ENCODE measurements at places on chromosomes 11 and 22.

- no peak for DNase-seq
Observed at GRCh38 chr11:134512571-134513538, 100.8 kb upstream of the B3GAT1 start.

DNA sequence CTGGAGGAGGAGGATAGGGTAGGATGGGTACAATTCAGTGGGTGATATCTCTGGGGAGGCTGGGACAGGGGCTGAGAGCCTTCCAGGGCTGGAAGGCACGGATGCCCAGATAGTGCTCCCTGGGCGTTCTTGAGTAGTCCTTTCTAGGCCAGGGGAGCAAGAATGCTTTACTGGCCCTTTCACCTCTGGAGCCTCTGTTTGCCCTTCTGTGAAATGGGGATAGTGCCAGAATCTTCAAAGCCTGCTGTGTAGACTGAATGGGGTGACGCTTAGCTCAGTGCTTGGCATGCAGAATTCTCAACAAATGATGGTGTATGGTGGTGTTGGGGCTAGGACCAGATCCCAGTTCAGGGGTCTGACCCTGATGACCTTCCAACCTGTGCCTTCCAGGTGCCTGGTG is 7.7 kb downstream of the MTFP1 start:
- no peak for DNase-seq

- no peak for DNase-seq
Observed at GRCh38 chr11:70454197-70454767, 56.0 kb downstream of the CTTN start.

- no peak for DNase-seq
Observed at GRCh38 chr11:96424693-96425092, 34.9 kb downstream of the JRKL start.

GRCh38 chr11:119728211-119728626 is 781 bp downstream of the NECTIN1 start:
- DNase-seq, result no peak

GRCh38 chr11:134374171-134374570 is 37.9 kb downstream of the B3GAT1 start:
- no peak for DNase-seq

GRCh38 chr11:86408845-86409244 is 34.2 kb downstream of the CCDC81 start:
- DNase-seq, result no peak

DNA sequence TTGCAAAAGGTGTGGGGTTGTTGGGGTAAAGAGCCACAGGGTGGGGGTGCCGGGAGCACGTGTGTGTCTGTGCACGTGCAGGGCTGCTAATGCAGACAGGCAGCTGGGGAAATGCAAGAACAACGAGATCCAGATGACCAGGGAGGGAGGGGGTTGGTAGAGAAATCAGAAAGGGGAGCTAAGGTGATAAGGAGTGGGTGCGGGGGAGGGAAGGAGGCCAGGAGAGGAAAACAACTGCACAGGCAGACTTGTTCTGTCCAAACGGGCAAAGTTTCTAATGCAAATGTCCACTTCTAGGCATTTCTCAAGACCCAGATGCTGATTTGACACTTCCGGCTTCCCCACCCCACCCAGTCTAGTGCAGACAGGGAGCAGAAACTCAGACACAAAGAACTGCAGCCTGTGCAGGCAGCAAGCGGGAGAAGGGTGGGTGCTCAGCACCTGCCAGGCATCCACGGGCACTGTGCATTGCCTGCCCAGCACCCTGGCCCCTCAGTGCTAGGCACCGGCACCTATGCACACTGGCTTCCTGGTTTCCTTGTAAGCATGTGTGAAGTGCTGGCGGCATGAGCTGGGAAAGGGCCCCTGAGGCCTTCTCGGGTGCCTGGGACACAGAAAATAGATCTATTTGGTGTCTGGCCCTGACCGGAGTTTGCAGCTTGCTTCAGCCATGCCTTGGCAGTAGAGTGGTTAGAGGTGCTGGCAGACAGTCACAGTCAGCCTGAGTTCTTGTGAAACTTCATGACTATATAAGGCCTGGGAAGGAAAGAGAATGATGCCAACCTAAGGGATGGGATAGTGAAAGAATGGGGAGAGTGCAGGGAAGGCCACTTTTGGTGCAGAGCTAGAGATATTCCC is 220.1 kb upstream of the SORL1-AS1 start:
- DNase-seq, result no peak

- DNase-seq, result no peak
Observed at GRCh38 chr11:120632579-120632978, 121.0 kb downstream of the GRIK4 start.

DNA sequence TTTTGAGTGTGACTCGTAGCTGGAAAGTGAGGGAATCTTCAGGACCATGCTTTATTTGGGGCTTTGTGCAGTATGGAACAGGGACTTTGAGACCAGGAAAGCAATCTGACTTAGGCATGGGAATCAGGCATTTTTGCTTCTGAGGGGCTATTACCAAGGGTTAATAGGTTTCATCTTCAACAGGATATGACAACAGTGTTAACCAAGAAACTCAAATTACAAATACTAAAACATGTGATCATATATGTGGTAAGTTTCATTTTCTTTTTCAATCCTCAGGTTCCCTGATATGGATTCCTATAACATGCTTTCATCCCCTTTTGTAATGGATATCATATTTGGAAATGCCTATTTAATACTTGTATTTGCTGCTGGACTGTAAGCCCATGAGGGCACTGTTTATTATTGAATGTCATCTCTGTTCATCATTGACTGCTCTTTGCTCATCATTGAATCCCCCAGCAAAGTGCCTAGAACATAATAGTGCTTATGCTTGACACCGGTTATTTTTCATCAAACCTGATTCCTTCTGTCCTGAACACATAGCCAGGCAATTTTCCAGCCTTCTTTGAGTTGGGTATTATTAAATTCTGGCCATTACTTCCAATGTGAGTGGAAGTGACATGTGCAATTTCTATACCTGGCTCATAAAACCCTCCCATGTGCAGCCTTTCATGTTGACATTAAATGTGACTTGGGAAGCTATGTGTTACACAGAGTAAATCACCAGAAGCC is 11.0 kb downstream of the OR51E1 start:
- DNase-seq, result no peak

DNA sequence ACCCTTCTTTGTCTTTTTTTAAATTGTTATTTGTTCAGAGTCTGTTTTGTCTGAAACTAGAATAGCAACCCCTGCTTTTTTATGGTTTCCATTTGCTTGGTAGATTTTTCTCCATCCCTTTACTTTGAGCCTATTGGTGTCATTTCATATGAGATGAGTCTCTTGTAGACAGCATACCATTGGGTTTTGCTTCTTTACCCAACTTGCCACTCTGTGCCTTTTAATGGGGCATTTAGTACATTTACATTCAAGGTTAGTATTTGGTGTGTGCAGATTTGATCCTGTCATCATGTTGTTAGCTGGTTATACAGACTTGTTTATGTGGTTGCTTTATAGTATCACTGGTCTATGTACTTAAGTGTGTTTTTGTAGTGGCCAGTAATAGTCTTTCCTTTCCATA is 28.0 kb downstream of the CCDC15 start:
- no peak for DNase-seq

DNA sequence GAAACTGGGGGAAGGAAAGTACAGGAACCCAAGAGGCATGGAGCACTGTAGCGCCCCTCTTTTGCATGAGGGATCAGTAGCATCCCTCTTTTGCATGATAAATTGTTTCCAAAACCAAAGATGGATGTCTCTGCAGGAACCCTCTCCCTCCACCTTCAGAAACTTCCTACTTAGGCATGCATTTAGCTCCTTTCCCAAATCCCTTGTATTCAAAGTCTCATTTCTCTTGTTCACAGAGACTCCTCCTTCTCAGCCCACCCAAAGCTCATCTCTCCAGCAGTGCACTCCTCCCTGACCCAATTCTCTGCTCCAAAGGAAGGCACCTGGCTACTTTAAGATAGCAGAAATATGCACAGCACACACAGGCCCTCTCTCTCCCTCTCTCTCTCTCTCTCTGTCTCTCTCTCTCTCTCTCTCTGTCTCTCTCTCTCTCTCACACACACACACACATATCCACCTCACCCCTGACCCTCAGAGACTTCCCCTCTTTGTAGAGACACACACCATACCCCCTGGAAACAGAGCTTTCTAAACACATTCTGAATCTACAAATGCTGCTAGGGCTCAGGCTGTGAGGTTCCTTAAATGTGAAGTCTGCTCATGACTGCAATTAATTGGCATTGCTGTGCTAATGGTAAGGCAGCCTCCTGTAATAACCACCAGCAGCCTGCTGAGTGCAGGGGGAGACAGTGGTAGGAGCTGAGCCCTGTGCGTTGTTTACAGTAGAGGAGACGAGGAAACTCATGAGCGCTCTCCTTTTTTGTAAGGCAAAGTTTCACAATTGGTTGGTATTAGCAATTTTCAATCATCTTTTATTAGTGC is 519.6 kb downstream of the NTM start:
- DNase-seq, result no peak

DNA sequence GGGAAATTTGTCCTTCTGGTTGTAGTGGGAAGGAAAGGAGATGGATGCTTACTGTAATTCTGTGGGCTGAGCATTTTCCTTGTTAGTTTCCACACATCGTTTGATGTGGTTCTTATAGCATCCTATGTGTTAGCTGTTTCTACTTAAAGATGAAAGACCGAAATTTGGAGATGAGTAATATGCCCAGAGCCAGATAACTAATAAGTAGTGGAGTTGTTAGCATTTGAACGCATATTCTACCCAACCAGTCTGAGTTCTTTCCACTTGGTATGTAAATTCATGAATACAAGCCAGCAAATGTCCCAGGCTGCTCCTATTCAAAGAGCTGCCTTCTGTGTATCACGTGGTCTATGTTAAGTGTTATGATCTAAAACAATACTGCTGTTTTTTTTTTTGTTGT is 14.6 kb downstream of the SPECC1L start:
- DNase-seq, result no peak

- DNase-seq, result no peak
Observed at GRCh38 chr11:45278714-45279113, 7.4 kb downstream of the SYT13 start.

DNA sequence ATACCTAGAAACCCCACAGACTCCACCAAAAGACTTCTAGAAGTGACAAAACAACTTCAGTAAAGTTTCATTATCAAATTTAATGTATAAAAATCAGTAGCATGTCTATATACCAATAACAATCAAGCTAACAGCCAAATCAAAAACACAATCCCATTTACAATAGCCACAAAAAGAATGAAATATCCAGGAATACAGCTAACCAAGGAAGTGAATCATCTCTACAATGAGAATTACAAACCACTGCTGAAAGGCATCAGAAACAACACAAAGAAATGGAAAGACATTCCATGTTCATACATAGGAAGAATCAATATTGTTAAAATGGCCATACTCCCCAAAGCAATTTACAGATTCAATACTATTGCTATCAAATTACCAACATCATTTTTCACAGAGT is 46.0 kb downstream of the PRCP start:
- no peak for DNase-seq

DNA sequence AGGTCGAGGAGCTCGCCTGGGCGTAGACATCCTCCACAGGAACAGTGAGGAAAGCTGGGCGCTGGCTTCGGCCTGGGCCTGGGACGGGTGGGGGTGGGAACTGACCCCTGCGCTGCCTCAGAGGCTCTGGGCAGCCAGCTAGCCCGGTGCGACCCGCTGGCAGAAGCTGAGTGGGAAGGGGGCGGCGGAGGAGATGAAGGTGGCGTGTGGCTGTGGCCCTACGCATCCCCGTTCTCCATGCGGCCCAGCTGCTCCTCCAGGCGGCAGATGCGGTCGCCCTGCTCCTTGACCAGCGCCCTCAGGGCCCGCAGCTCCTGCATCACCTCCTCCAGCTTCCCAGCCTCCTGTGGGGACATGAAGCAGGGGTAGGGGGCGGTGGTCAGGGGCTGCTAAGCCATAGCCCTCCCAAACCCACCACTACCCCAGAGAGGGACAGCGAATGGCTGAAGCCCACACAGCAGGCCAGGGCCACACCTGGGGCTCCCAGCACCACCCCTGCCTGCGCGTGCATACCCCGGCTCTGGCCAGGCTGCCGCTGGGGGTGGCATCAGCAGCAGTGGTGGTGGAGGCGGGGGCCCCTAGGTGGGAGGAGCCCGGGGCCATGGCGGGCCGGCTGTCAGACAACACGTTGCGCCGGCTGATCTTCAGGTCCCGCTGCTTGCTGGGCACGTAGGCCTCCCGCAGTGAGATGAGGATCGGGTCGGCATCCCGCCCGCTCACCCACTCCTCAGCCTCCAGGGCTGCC is 848 bp upstream of the PTPRCAP start:
- peak; percentile 65 for DNase-seq

DNA sequence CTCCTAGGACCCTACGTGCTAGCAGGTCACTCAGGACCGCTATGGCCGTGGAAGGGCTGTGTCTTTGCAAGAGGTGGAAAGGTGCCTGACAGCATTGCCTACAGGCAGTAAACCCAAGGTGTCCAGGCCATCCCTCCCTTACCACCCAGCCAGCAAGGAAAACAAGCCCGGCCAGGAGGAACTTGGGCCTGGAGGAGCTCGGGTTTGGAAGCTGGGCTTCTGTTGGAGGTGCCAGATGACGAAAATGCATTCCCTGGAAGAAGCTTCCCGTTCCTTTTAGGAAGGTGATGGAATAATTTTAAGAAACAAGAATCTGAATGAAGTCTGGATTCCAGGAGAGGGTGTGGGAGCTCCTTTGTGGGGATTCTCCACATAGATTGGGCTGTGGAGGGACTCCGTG is 23.6 kb downstream of the FBLN1 start:
- no peak for DNase-seq

- no peak for DNase-seq
Observed at GRCh38 chr22:41935509-41935908, 8.9 kb upstream of the TNFRSF13C start.

- no peak for DNase-seq
Observed at GRCh38 chr22:26800858-26801257, 143.5 kb downstream of the MIAT start.

- DNase-seq, result no peak
Observed at GRCh38 chr22:49571326-49571725, 256.3 kb downstream of the BRD1 start.

GRCh38 chr11:70082829-70083228 is 4.7 kb downstream of the ANO1 start:
- DNase-seq, result no peak

DNA sequence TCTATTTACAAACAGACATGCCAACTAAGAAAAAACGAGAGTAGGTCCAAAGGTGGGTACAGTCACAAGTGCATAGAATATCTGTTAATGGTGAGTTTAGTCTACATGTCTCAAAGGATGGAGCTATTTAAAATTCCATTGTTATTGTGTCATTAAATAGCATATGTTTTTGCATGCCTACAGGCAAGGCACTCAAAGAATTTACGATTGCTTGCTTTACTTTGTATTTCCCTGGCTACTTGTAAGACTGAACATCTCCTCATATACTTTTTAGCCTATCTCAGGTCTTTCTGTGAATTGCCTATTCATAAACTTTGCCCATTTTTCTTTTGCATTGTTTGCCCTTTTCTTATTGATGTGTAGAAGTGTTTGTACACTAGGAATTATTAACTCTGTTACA is 39.7 kb downstream of the DEUP1 start:
- no peak for DNase-seq

GRCh38 chr11:44854086-44854485 is 96.6 kb downstream of the TP53I11 start:
- no peak for DNase-seq

All from activated T-cell treated with anti-CD3 and anti-CD28 coated beads for 4 hours (primary cell).